Stimulated activated CD8-positive, alpha-beta memory T cell treated with anti-CD3 and anti-CD28 coated beads, Interleukin-15, amount 100 ng/mL, for 4 hours (primary cell): ENCODE measurements at places on chromosomes 7 and 10.

GRCh38 chr7:67359900-67360299 is 363.3 kb downstream of the TYW1 start:
- no peak for DNase-seq

DNA sequence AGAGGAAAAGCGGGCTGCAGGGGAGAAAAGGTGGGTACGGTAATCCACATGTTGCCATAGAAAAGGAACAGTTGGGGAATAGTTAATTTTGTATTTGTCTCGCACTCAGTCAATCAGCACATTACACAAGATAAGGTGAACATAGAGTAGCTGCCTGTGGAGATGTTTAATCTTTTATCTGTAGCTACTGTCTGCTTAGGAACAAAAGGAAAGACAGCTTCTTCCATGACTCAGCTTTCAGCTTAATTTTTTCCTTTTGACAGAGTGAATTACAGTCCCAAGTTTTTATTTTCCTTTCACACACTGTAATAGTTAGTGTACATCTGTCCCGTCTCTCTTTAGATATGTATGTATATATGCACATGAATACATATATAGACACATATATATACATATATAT is 39.3 kb upstream of the PODXL start:
- no peak for DNase-seq

DNA sequence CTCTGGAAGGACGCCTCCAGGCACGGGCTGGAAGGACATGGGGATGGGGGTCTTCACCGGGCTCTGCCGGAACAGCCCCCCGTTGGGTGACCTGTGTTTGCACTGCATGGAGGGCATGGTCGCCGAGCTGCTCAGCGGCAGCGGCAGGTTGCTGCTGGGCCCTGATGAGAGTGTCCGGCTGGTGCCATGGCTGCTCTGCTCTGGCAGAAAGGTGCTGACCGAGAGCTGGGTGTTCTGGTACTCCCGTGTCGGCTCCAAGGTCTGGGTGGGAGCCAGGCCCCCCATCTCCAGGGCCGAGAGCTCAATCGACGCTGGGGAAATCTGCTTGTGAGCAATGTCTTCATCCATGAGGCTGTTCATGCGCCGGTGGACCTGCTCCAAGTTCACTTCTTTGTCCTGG is 764.3 kb downstream of the GRID1 start:
- no peak for DNase-seq

GRCh38 chr10:22580711-22581110 is 133.7 kb downstream of the PIP4K2A start:
- DNase-seq = no peak

- no peak for DNase-seq
Observed at GRCh38 chr7:94510582-94511496, 1.2 kb downstream of the CASD1 start.

DNA sequence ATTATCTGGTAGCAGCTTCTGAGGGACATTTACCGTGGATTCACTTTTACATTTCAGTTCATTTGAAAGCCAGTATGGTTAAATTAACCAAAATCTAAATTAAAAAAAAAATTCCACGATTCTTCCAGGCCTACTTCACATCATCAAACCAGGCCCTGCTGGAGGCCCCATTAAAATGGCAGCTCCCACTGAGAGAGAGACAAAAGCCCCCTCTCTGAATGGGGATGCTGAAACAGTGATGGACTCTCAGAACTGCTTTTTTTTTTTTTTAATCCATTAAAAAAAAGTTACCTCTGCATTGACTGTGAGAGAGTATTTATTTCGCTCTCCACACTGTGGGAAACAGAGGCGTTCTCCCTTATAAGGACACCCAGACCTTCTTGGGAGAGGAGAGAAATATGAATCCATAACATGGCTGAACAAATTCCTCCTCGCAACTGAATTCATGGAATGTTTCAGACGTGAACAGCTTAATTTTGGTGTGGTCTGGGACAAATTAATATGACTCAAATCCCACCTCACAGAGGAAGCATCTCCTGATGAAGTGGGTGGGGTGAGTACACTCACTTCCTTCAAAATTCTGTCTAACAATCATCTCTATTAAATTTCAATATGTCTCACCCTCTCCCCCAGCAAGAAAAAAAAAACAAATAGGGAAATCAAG is 73.5 kb downstream of the SAMD9 start:
- no peak for DNase-seq

- DNase-seq = no peak
Observed at GRCh38 chr10:17237149-17237527, 9.1 kb downstream of the VIM start.

GRCh38 chr10:404346-404745 is 269.1 kb downstream of the ZMYND11 start:
- no peak for DNase-seq

DNA sequence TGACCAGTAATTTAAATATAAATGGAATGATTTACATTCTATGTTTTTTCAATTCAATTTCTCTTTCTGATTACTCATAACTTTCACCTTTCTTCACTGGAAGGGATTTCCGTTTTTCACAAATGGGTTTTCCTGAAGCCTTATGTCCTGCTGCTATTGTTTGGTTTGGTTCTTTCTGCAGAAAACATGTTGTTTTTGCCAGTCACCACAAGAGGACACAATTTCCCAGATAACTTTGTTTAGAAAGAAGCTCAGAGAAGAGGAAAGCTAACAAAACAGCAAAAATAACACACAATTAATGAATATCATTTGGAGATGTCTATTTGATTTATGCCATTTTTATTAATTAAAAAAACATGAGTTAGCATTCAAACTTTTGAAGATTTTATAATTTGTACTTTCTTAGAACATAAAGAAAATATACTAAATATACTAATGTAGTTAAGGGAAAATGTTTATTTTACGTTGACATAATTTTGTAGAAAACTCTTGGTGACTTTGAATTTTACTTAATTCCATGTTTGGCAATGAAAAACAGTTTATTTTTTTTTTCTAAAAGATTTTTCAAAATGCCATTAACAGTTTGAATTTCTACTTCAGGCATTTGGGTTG is 4.6 kb upstream of the TWIST1 start:
- no peak for DNase-seq

DNA sequence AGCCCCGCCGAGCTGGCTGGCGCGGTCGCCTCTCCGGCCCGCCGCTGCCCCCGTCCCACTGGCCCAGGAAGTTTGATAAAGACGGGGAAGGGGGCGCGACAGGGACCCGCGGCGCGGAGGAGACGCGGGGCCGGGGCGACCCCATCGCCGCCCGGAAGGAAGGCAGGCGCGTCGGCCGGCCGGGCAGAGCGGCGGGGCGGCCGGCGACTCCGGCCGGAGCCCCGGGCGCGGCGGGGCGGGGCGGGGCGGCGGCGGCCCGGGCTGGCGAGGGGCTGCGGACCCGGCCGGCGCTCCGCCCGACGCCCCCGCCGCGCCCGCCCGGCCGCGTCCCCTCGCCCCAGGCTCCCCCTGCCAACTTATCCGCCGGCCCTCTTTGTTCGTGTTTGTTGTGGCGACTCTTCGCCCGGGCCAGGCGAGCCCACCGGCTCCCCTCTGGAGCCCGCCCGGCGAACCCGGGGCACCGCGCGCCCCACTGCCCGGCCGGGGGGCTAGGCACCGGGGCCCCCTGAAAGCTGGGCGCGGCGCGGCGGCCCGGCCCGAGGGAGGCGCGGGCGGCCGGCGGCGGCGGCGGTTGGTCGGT is 571 bp downstream of the KDM7A start:
- no peak for DNase-seq

- no peak for DNase-seq
Observed at GRCh38 chr7:80230327-80230726, 95.7 kb downstream of the GNAI1 start.

DNA sequence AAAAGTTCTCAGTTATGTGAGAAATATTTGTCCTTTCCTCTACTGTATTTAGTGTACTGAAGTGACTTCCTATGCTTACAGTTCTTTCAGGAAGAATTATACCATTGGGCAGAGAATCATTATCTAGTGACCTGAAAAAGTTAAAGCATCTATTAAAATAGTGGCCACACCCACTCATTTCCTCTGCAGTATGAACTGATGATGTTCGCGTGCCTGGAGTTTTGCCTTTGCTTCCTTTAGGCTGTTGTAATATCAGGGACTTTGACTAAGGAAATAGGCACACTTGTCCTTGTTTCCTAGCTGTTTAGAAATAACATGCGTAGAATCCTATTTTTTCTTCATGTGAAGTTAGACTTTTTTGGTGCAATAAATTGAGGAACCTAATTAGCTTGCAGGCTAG is 100.7 kb downstream of the ZMYND11 start:
- DNase-seq = no peak

DNA sequence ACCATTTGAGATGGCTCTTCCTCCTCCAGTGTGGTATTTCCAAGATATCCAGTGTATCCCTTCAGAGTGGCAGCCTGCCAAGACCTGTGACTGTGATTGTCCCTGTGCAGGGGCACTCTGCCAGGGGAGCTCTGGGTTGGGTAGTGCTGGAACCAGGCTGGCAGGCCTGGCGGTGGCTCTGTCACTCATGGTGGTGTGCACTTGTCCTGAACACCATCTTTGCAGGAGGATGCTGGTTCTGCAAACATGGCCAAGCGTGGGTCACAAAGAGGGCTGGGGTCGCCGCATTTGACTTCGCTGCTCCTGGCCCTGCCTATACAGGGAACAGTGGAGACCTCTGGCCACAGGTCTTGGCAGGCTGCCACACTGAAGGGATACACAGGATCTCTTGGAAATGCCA is 205.2 kb downstream of the PRPF18 start:
- no peak for DNase-seq

GRCh38 chr10:70847659-70848360 is 32.1 kb downstream of the SGPL1 start:
- DNase-seq = no peak

- no peak for DNase-seq
Observed at GRCh38 chr10:3524086-3524960, 260.7 kb downstream of the KLF6 start.

GRCh38 chr7:27107391-27108381 is 5.2 kb upstream of the HOXA2 start:
- DNase-seq = no peak

- DNase-seq = no peak
Observed at GRCh38 chr10:117386805-117387204, 11.6 kb upstream of the PDZD8 start.

DNA sequence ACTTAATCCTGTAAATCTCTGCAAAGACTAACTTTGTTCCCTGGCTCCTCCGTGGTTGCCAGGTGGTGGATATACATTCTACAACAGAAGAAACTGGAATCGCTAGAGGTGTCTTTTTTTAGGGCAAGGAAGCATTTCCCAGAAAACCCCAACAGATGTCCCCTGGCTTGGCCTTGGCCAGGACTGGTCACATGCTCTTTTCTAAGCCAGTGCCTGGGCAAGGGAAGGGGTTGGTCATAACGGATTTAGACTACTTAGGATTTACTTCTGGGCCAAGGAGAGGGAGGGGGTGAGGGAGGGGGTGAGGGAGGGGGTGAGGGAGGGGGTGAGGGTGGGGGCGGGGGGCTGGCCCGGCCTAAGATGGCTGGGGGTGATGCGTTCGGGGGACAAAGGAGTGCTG is 105.7 kb downstream of the SNX10 start:
- no peak for DNase-seq

- DNase-seq = no peak
Observed at GRCh38 chr10:30943451-30943850, 88.2 kb downstream of the ZNF438 start.

GRCh38 chr10:69093933-69094332 is 6.0 kb downstream of the SRGN start:
- DNase-seq = no peak

DNA sequence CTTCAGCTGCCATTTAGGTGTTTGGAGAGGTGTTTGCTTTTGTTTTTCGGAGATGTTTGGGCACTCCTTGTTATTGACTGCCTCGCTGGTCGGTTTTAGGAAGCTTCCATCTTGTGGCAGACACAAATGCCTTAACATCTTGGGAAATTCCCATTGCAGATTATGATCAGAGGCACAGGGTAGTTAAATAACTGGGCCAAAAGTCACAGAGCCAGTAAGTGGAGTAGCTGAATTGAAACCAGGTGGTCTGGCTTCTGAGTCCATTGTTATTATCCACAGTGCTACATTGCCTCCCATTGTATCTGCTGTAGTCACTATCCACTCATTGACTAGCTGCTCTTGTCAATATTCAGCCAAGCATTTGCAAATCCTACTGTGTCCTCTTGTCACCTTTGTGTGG is 138.2 kb upstream of the PLPP4 start:
- no peak for DNase-seq

- DNase-seq = no peak
Observed at GRCh38 chr7:128829391-128830166, 627 bp upstream of the FLNC start.
